NCI-H1105 treated with DMSO at 0.1 percent for 48 hours (cell line): ENCODE measurements at places on chromosomes 3 and 15.
A peak's percentile ranks its signal among the peaks of the same experiment; 100 is the strongest.

DNA sequence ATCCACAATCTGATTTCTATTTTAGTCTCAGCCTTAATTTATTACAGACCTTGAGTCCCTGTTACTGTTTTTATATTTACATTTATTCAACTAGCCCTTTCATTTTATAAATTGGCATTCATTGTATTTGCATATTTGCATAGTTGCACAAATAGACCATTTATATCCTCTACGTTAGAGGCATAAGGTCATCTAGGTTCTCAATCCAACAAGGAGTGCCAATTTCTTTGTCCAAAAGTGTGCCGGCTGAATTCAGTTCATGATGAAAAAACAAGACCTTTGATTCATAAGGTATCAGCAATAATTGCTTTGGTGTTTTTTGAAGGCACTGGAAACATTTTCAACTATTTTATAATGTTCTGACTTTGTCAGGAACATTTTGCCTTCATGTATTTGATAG, 33.9 kb upstream of the NANOGP8 start:
- no peak for DNase-seq

GRCh38 chr15:78810362-78811123, 721 bp downstream of the ADAMTS7 start:
- peak; percentile 11 for DNase-seq

GRCh38 chr3:125231895-125232294, 19.3 kb upstream of the SLC12A8 start:
- DNase-seq: no peak

DNA sequence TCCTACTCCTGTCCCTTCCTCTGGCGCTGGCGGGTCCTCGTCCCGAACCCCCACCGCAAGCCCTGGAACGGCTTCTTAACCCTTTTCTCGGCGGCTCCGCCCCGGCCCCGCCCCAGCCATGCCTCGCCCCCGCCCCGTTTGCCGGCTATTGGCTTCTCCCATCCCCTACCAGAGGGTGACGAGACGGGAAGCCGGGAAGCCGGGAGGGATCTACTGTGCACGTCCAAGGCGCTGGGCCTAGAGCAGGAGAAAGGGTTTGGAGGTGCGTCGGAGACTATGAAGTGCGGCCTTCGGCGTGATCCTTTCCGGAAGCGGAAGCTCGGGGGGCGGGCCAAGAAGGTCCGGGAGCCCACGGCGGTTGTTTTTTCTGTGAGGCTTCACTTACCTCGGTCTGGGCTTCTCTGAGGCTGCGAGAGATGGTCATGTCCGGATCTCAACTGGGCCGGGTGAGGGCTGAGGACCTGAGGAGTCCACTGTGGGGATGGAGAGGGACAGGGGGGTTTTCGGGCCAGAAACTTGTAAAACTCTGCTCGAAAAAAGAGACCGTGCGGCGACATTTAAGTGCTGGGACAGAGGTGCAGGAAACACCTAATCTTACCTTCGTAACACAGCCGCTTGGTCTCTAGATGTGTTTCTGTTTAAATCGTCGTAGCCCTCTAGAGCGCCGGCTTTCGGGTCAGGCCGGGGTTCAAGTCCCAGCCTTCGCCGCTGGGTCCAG, 21.4 kb downstream of the ROPN1B start:
- no peak for DNase-seq

GRCh38 chr15:60096157-60096556, 92.0 kb downstream of the FOXB1 start:
- no peak for DNase-seq

- no peak for DNase-seq
These were observed 38.0 kb upstream of the CBLB start for GRCh38 chr3:105906836-105907235.

DNA sequence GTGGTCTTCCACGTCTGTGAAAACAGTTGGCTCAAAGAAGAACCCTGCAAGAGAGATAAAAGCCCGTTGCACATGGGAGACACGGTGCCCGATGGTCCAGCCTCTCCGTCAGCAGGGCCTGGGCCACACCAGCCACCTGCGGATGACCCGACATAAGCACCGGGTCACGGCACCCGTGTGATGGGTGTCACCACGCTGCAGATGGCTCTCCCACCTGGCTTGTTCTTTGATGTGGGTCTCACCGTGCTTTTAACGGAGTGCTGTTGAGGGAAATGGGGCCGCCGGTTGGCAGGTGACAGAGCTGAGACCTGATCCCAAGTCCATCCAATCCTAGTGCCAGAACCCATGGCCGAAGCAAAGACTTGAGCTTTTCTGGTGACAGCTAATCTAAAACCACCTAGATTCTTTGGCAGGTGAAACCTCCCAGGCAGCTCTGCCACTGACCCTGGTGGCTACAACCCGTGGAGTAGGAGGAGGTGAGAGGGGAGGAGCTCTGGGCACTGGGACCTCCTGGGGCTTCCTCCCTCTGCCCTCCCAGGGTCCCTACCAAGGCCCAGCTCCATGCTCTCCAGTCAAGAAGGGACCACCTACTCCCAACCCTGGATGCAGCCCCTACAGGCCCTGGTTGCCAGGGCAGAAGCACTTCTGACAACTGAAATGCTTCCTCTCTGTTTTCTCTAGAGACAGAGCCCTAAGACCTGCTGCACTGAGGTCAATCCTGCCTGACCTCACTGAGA, 23.4 kb upstream of the SLC41A3 start:
- no peak for DNase-seq

DNA sequence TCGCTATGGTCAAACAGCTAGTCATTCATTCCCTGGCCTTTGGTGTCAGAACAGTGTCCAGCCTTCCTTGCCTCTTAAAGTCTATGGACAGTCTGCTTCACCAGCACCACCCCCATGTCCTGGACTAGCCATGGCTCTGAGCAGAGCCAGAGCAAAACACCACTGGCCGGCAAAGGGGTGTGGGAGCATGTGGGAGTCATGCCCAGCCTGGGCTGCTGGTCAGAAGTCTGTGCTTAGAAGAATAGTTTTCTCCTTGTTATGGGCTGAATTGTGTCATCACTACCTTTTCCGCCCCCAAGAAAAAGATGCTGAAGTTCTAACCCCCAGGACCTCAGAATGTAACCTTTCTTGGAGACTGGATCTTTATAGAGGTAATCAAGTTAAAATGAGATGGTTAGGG, 132.9 kb upstream of the LPP start:
- DNase-seq: no peak

- no peak for DNase-seq
These were observed 49.4 kb upstream of the SLCO2A1 start for GRCh38 chr3:134079111-134079547.

- DNase-seq: no peak
These were observed 7.3 kb upstream of the GHRL start for GRCh38 chr3:10300087-10300486.

- DNase-seq: no peak
These were observed 22.9 kb upstream of the DCLK3 start for GRCh38 chr3:36786921-36787890.

- DNase-seq: no peak
These were observed 7.6 kb downstream of the HDC start for GRCh38 chr15:50257924-50258323.
